HFF-Myc (cell line): ENCODE measurements at places on chromosomes 3 and 15.

DNA sequence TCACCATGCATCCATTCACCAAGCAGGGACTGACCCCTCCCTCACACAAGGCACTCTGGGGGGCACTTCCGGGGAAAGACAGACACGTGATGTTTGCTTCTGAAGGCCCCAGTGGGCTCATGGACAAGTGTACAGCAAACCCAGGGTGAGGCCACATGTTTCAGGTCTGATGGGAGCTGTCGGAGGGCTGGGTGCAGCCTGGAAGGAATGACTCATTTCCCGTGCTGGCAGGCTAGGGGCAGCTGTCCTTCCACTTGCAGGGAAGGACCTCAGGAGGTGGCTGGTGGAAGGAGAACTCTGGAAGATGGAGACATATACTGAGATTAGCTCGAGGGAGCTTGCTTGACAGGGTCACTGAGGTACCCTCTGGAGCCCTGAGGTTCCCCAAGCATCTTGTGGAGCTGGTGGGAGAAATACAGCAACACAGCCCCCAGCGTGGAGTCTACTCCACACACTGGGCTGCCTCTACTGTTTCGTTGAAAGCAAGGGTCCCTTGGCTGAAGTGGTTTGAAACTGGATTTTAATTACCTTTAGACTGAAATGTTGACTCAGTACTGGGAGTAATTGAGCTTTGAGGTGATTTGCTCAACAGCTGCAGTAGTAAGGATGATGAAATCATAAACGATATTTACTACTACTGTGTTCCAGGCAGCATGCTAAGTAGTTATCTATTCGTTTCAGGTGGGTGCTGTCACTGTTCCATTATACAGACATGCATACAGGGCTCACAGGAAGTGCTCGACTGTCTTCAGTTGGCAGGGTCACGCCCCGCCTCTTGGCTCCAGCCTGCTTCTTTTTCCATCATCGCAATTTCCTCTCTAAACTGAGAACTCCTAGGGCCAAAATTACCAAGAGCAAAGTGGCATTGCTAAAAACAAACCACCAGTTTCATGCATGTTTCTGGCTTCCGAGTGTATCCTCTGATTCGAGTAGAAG is 230.4 kb downstream of the ADAMTS17 start:
- DNase-seq, result peak; percentile 56

DNA sequence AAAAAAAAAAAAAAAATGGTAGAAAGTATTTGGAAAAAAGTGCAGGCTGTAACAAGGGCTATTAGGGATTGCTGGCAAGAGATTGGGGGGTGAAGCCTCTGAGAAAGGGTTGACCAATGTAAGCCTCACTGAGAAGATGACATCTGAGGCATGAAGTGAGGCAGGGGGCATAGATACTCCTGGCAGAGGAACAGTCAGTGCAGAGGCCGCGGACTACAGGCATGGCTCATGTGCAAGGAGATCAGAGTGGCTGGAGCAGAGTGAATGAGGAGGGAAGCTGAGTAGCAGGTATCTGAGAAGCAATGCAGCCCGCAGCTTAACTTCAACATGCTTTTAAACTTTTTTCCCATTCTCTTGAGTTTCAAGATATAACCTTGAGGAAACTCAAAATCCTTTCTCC is 5.4 kb downstream of the FBXL22 start:
- no peak for DNase-seq

GRCh38 chr3:12629560-12629959 is 34.4 kb downstream of the RAF1 start:
- peak; percentile 55 for DNase-seq

DNA sequence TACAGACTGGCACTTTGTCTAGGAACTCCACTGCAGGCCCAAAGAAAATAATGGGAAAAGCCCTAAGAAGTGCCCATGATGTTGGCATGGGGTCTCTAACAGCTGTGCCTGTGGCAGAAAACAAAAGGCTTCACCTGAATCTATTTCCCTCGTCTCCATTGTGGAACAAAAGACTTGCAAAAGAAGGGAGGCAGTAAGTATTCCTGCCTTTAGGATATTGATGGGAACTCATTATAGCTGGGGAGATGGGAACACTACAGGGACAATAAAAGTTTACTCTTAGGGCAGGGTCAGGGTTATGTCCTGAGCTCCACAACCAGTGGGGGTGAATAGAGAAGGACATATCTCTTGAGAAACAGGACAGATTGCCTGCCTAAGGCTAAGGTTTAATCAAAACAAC is 930.6 kb upstream of the EPHA6 start:
- no peak for DNase-seq

GRCh38 chr3:45309876-45310275 is 78.5 kb upstream of the LARS2 start:
- DNase-seq, result no peak

- no peak for DNase-seq
These were observed 964.7 kb downstream of the ROBO2 start for GRCh38 chr3:78004571-78004970.

GRCh38 chr3:31274326-31275024 is 258.2 kb upstream of the STT3B start:
- DNase-seq, result no peak

- no peak for DNase-seq
These were observed 612.7 kb downstream of the ROBO2 start for GRCh38 chr3:77652624-77653023.

GRCh38 chr15:60179786-60180391 is 175.8 kb downstream of the FOXB1 start:
- DNase-seq, result peak; percentile 12

DNA sequence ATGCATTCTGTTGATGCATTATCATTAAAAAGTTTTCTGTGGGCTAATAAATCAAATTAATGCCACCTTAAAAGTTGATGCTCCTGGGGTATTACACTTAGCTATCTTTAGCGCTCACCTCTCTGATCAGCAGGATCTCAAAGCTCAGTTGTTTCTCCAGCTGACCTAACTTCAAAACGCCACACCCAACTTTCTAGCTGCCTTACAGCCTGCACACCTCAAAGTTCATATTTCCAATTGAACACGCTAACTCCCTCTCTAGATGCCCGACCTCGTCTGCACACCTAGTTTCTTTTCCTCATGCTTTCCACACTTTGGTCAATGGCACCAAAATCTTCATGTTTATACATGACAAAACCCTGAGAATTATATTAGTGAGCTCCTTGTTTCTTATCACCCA is 98.2 kb upstream of the AGTR1 start:
- no peak for DNase-seq
